Aorta (tissue), 5 donors: ENCODE measurements at places on chromosomes 3 and 15.

- DNase-seq, result no peak
Observed at GRCh38 chr3:94887065-94887464, 824.2 kb downstream of the NSUN3 start.

GRCh38 chr3:33218446-33219174, at the start of gene SUSD5:
TSS of gene SUSD5 (minus strand) at chr3:33218810. CDS start at chr3:33218797, 13 bp downstream.
- peak; percentile 62 for DNase-seq

DNA sequence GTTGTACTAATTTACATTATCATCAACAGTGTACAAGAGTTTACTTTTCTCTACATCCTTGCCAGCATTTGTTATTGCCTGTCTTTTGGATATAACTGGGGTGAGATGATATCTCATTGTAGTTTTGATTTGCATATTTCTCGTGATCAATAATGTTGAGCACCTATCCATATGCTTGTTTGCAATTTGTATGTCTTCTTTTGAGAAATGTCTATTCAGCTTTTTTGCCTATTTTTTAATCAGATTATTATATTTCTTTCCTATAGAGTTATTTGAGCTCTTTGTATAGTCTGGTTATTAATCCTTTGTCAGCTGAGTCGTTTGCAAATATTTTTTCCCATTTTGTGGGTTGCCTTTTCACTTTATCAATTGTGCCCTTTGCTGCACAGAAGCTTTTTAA, 540.8 kb upstream of the SGO1 start:
- no peak for DNase-seq

DNA sequence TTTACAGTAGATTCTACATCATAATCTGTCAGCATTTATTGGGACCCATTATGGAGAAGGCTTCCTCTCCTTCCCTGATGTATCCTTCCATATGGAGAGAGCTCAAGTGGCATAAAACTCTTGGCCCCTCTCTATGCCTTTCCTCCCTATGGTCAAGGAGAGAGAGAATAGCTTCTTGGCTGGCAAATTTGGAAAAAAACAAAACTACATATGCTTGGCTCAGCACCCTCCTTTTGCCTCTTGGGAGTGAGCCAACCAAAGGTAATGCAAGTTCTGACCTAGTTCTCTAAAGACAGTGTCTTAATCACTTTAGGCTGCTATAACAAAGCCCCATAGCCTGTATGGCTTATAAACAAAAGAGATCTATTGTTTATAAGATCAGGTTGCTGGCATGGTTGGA, 37.5 kb downstream of the C3orf70 start:
- no peak for DNase-seq

- no peak for DNase-seq
Observed at GRCh38 chr3:16069149-16069922, 105.1 kb upstream of the GALNT15 start.

- no peak for DNase-seq
Observed at GRCh38 chr3:4889896-4890295, 89.3 kb upstream of the BHLHE40 start.

DNA sequence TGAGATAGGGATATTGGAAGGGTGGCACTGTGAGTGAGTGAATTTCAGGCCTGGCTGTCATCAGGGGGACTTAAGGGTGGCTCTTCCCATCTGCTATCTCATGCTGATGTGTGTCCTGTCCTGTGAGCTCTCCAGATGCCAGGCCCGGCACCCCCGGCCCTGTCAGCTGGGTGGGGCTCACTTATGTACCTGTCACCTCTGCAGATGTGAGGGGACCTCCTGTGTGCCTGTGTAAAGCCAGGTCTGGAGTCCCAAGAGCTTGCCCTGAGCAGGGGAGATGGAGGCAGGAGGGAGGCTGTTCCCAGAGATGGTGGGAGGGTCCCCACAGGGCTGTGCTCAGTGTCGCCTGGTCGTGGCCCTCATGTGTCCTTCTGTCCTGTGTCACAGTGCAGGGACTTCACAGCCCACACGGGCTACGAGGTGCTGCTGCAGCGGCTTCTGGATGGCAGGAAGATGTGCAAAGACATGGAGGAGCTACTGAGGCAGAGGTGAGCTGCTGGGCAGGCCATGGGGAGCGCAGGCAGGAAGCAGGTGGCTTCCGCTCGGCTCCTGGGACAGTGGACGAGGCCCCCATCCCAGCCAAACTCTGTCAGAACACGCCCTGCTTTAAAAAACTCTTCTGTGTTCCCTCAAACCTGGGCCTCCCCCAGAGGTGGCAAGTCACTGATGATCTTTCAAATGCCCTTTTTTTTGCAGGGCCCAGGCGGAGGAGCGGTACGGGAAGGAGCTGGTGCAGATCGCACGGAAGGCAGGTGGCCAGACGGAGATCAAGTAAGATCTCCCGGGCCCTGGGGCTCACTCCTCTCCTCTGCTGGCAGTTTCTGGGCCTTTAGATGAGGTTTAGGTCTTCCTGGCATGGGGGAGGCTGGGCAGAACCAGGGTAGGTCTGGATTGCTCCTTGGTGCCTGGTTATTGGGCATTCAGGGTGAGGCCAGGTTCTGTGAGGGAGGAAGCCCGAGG, 23.1 kb downstream of the PSTPIP1 start:
- no peak for DNase-seq

DNA sequence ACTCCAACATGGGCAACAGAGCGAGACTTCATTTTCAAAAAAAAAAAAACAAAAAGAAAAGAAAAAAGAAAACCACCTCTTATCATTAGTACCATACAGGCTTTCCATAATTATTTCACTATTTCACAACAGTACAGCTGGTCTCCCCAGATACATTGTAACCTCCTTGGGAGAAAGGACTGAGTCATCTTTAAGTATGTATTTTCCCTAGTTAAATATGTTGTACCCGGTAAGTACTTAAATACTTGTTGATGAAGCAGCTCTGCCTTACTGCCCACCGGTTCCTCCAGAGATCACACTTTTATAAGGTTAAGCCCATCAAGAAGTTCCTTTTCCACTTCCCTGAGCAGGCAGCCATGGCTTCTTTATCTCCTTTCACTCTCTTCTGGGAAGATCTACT, 789.5 kb upstream of the CFAP20DC start:
- DNase-seq, result no peak

DNA sequence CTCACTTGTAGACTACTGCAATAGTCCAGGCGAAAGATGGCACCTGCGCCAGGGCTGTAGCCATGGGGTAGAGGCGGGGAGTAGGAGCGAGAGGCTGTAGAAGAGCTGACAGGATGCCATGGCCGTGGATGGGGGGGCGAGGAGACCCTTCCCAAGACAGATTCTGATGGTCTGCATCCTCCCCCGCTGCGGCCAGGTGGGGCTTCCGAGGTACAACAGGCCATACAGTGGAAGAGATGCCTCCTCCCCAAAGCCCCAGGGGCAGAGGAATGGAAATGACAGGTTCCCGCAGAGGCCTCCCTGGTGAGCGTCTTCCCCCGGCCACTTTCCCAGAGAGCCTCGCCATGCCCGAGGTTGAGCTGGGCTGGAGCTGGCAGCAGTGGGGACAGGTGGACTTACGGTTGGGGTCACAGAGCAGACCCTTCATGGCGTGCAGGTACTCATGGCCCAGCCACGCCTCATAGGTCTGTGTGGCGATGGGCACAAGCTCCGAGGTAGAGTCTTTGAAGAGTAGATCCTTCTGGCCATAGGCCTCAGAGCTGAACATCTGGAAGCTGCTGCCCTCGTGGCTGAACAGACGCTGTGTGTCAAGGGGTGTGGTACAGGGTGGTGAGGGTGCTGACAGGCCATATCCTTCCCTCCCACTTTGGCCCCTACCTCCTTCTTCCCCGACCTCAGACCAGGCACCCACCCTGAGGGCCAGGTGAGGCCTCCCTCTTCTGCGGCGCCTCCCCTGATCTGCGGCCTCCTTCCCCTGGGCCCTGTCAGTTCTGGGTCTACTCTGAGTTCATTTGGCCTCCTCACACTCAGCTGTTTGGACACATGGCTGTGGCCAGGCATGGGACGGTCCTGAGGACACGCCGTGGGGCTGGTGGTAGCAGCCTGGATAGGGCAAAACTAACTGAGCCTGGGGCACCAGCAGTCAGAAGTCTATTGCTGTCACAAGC, 13.6 kb downstream of the MELTF start:
- DNase-seq, result no peak

DNA sequence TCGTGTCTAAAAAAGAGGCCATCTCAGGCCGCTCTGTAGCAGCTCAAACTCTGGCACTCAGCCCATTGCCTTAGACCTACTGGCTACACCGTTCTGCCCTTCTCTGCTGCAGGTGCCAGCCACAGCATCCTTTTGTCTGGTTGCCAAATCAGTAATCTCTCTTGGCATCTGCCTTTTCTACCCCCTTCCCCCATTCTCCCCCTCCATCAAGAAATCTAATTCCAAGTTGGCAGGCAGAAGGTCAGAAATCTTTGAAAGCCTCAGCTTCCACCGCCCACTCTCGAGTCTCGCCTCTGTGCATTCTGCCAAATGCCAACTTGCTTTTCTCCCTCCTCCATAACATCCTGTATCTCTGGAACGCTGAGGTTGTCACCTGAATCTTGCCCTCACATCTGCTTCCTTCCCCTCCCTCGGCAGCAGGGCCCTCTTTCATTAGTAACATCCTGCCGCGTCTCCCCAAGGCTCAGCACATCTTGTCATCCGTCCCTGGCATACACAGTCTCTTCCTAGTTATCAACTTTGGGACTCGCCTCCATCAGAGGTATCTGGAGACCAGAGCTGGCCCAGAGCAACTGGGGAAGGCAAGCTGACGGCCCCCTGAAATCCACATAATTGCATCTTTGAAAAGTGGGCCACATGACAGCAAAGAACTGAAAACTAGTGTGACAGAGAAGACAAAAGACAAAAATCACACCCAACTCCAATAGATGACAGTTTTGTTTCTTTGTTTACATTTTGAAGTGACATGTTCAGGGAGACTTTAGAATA, 312.0 kb upstream of the CCDC54 start:
- DNase-seq, result no peak

DNA sequence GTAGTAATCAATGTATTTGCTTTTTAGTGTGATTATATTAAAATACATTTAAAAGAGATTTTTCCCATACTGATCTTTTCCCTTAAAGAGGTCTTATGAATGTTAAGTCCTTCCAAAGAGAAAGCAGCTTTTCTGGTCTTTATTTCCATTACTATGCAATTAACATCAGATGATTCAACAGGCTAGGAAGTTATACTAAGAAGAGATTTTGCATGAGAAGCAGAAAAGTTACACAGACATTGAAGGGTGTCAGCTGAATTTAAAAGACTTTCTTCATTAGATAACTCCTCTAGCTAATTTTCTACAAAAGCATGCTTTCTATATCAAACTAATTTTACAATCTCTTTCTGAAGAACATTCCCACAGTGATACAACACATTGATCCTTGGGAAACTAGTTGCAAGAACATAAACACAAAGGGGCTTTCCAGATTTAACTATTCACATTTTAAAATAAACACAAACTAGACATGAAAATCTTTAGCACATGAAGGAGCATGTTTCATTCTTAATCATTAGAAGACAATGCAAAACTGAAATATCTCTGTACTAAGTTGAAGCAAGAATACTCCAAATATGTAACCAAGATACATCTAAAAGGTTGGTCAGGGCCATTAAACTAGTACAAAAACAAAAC, 965.8 kb downstream of the ROBO1 start:
- no peak for DNase-seq

DNA sequence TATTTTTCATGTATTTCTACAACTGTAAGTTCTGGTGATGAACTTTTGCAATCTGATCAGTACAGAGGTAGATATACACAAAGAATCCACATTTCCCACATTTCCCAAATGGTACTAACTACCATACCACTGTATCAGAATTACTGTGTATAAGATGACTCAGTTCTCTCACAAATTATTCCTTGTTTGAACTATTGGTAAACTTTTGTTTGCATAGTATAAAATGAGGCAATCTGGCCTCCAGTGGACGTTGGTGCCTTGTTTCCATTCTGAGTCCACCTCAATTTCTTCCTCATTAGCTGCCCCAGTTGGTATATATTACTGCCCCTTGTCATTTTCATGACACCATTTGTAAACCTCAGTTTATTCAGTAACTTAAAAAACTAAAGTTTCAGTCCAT, 38.5 kb downstream of the SPTSSB start:
- DNase-seq, result no peak

- DNase-seq, result no peak
Observed at GRCh38 chr15:72604794-72605193, 49.7 kb upstream of the GOLGA6B start.

GRCh38 chr3:51722362-51722761, 15.5 kb downstream of the GRM2 start:
- DNase-seq, result no peak

GRCh38 chr15:63586790-63587189, 10.4 kb upstream of the FBXL22 start:
- DNase-seq, result no peak

- DNase-seq, result no peak
Observed at GRCh38 chr15:79673416-79674123, 223.2 kb downstream of the MTHFS start.

DNA sequence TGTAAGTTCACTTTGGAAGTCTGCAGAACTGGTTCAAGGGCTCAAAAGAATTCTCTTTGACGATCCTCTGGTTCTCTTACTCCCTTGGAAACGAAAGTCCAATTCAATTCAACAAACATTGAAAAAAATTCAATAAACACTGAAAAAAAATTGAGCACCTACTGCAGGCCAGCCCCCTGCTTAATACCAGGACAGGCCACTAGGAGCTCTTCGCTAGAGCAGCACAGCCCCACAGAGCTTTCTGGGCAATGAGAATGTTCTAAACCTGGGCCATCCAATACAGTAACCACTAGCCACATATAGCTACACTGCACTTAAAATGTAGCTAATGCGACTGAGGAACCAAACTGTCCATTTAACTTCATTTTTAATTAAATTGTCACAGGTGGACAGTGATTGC, 50.4 kb upstream of the DCLK3 start:
- DNase-seq, result no peak

DNA sequence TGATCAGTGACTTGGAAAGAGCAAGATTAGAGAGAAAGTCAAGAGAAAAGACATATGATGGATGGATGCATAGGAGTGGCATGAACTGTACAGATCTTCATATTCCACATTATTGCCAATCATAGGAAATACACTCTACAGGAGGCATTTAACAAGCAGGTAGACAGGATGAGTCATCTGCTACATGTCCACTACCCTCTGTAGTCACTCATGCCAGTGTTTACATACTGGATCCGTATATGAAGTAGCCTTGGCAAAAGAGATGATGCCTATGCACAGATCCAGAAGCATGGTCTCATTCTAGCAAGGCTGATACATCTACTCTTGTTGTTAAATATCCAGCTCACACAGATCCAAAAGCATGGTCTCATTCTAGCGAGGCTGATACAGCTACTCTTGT, 632.1 kb downstream of the ROBO2 start:
- no peak for DNase-seq

GRCh38 chr3:111210866-111211564, 139.4 kb downstream of the NECTIN3 start:
- no peak for DNase-seq
